ENCODE measurements at places on chromosomes 1 and 21. TPM values are rescaled to one million over a fixed set of nuclear protein-coding genes. Genes with fewer than 3 reads are reported as not detected.

DNA sequence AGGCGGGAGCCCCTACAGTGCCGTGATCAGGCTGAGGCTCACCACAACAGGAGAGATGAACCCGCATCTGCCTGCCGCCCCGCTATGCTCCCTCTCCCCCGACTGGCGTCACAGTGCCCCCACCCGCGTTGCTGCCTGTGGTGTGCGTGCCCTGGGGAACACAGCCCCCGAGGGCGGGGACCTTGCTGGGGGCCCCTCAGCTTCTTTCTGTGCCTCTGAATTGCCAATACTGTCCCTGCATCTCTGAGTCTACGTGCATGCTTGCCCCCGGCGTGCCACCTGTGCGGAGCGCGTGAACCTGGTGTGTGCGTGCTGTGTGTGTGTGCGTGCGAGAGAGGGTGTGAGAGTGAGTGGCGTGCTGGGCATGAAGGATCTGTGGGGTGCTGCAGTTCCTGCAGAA is 10.3 kb downstream of the PARS2 start:
- H3K27ac ChIP-seq, result no peak overlapping the region
- no peak overlapping the region for H3K4me3 ChIP-seq
- H3K27me3 ChIP-seq, result peaks cover 2% of the 10 kb centered on the region
- no peaks in the 10 kb centered on the region for H3K36me3 ChIP-seq
- no peaks in the 10 kb centered on the region for H3K4me1 ChIP-seq

- no peaks in the 10 kb centered on the region for H3K27me3 ChIP-seq
- no peak overlapping the region for H3K4me3 ChIP-seq
- no peaks in the 10 kb centered on the region for H3K4me1 ChIP-seq
- no peak overlapping the region for H3K27ac ChIP-seq
These were observed 16.4 kb downstream of the COL9A2 start for GRCh38 chr1:40300651-40301050.

DNA sequence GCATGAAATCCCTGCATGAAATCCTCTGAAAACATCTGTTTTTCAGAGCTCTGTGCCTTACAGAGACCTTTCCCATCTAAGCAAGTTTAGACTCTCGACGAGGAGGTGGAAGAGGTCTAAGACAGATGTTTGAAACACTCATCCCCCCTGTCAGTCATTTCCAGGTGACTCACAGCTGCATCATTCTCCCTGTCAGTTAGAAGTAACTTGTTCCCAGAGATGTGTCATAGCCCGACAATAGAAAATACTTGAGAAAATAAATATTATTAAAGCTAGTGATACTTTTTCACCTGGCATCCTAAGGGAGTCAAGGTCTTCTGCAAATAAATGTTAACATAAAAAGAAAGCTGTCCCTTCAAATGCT is 41.6 kb upstream of the SEC16B start:
- no peak for DNase-seq
- H3K4me1 ChIP-seq, result no peaks in the 10 kb centered on the region
- no peaks in the 10 kb centered on the region for H3K27me3 ChIP-seq

Gene LCE1A
- total RNA-seq, result not detected

DNA sequence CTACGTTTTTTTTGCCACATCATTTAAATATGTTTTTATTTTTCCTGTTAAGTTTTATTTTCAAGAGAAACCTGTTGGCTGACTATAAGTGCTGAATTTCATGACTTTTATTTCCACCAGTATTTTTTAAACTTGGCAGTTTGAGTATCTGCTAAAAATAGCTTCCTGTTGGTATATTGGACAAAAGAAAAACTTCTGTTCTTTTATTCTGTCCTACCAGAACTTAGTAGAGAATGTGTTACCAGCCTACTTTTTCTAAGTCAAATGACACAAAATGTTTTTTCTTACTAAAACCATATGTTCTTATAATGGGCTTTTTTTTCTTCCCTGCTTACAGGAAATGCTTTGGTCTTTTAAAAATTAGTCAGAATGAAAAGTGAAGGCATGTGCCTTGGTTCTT is 7.6 kb downstream of the DR1 start:
- no peaks in the 10 kb centered on the region for H3K27me3 ChIP-seq
- no peak for DNase-seq
- H3K36me3 ChIP-seq, result peaks cover 48% of the 10 kb centered on the region
- H3K4me1 ChIP-seq, result peaks cover 50% of the 10 kb centered on the region
